Fibroblast of skin of scalp (primary cell): ENCODE measurements at places on chromosomes 11 and 22.

DNA sequence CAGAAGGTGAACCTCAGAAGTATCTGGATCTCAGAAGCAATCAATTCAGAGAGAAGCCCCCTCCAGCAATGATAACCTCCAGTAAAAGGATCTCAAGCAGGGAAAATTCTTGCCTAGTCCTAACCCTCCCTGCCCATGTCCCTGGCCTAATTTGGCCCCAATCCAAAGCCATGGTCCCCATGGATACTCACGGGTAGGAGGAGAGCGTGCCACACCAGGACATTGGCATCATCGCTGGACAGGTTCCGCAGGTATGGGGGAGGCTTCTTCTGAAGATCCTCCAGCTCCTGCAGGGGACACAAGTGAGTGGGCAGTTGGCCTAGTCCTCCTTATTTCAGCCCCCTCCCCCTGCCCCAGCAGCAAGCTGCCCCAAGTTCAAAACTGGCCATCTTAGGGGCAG is 7.3 kb downstream of the UBE2L6 start:
- DNase-seq: no peak

DNA sequence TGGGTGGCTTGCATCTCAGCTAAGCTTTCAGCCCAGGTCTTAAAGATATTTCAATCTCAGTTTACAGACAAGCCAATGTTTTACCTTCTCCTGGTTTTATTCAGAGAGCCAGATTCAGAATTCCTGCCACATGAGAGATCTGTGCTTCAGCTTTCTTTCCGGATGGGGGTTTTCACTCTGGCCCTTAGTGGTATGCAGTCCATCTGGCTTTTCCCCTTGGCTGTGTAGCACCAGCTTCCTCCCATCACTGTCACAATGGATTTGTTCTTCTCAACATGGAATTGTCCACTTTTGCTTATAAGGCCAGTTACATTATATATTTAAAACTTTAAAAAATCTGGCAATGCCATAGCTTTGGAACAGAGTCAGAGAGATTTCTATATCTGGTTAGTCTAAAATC is 303.9 kb downstream of the ETS1 start:
- peak; percentile 22 for DNase-seq

DNA sequence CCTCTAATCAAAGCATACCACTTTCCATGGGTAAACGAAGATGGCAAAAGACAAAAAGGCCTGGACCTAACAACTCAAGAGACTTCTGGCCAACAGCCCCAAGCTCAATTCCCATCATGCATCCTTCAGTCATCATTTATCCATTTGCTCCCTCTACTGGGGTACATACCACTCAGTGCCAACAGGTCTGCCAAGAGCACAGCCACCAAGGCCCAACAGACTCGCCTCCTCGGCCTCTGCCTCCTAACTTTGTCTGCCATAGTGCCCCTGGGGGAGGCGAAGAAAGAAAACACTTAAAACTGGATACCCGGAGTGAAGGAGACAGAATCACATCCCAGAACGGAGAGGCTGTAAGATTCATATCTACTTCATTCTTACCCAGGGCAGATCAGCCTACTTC is 1.1 kb downstream of the HYOU1 start:
- DNase-seq: peak; percentile 50

DNA sequence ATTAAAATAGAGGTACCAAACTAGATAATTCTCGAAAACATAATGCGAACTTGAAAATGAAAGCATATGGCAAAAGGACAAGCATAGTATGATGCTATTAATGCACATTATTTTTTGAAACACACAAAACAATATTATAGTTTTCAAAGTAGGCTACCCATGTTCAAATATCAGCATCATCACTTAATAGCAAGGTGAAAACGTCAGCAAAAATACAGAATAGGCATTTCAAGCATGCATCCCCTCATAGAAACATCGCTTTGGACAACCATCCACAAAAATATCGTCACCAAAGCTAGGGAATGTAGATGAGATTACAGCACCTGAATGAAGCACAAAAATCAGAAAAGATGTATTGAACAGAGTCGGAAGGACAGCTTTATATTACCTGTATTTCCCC is 814.5 kb upstream of the LRRC4C start:
- no peak for DNase-seq

GRCh38 chr11:11157185-11157584 is 195.9 kb downstream of the CSNK2A3 start:
- DNase-seq: peak; percentile 49

- DNase-seq: no peak
Observed at GRCh38 chr11:114401311-114401710, 845 bp downstream of the RBM7 start.

DNA sequence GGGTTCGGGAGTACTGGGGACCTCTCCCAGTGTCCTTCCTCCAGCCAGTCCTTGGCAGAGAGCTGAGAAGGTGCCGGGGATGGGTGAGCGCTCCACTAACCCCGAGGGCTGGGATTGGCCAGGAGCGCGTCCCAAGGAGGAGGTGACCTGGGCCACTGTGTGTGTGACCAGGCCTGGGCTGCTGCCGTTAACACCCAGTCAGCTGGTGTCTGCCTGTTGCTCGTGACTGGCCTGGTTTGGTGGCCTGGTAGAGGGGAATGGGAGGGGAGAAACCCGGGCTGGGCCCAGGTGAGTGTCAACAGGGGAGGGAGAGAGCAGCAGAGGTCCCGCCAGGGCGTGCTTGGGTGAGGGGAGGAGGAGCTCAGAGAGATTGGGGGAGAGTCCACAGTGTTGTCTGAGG is 29.9 kb upstream of the GRAMD4 start:
- DNase-seq: no peak

DNA sequence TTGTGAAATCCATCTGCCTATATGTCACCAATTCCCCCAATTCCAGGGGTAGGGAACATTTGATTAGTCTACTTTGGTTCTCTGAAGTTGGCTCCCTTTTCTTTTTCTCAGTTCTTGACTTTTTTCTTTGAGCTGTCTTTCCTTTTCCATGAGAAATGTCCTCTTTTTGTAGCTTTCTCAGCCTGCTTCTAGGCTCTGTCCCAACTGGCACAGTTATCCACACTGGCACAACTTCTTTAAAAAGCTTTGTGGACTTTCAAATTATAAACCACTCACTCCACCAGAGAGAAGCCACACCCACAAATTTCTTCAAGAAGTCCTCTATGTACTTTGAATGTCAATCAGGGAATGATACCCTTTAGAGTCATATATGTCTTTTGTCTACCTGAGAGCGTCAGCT is 100.5 kb downstream of the TTC17 start:
- no peak for DNase-seq

DNA sequence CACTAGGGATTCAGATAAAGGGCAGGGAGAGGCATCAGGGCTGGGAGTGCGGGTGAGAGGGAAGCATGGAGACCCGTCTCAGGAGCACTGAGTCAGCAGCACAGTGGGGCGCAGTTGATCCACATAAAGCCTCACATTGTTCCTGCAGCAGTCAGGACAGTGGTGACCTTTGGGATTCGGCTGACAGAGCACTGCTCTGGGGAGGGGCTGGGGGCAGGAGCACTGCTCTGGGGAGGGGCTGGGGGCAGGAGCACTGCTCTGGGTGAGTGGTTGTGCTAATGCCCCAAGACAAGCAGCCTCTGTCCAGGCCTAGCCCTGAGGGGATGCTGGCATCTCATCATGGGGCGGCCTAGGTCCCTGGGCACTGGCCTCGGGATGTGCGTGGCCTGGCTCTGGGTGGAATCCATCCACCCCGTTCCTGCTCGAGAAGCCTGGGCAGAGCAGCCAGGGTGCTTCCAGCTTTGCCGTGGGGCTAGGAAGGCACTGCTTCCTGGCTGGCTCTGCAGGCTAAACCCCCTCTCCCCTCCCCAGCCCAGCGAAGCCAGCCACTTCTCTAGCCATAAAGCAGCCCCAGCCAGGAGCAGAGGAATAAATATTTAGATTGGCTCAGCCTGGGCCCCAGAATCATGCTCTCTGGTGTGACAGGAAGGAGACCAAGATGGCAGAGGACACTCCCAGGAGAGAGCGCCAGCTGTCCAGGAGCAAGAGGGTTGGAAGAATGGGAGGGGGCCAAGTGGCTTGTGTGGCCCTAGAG is 7.3 kb downstream of the OAF start:
- no peak for DNase-seq

DNA sequence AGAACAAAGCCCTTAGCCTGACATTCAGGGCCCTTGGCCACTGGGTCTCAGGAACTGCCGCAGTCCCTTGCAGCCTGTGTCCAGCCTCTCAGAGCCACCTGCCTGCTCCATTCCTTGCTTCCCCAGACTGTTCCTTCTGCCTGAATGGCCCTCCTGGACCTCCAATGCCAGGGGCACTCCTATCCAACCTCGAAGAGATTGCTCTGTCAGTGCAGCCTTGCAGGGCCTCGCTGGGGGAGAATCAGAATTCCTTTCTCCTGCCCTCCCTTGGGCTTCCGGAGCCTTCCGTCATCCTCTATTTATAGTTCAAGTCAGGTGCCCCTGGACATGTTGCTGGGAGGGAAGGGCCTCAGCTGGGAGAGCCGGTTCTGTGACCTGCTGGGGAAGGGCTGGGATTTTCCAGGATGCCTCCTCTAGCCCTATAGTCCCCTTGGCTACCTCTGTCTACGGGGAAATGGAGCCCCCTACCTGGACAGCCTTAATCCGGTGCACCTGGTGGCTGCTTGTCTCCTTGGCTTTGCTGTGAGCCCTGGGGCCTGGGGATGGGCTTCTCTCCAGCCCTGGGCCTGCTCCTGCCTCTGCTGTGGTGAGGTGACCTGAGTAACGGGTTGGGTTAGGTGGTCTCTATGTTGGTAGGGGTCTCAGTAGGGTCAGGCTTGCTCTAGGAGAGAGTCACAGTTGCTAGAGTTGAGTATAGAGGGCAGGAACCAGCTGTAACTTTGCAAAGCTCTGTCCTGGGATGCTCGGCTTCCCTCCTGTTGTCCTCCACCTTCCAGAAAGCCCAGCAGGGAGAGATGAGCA is 45.9 kb upstream of the SYT7 start:
- no peak for DNase-seq

GRCh38 chr22:41833369-41834004 is 582 bp downstream of the SREBF2 start:
- DNase-seq: no peak

DNA sequence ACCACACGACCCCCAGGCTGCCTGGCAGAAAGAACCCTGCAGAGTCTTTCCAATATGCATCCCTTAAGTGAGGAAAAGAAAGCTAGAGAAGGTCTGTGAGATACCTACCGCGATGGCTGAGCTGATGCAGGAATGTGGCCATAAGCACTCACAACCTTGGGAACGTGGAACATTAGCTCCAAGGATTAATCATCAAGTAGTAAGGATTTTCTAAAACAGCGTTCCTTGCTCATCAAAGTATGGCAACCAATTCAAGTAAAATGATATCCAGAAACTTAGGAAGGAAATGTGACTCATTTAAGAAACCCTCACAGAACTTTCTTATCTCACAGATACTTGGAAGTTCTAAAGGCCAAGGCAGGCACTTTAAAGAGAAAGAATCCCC is 12.8 kb downstream of the PACSIN2 start:
- peak; percentile 77 for DNase-seq

- DNase-seq: no peak
Observed at GRCh38 chr11:19672586-19673206, 39.9 kb upstream of the NAV2 start.

- DNase-seq: no peak
Observed at GRCh38 chr22:49291169-49291568, 536.5 kb downstream of the BRD1 start.

DNA sequence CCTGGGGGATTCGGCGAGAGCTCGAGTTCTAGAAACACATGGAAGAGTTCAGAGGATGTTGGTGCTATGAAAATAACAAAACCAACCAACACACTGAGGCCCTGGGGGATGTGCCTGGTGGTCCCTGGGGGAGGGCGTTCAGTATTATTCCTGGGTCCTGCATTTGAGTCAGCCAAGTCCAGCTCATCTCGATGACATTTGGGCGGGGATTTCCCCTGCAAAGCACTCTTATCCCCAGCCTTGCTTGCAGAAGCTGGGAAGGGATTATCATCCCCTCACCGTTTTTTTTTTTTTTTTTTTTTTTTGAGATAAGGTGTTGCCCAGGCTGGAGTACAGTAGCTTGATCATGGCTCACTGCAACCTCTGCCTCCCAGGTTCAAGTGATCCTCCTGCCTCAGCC is 2.1 kb upstream of the SMIM38 start:
- DNase-seq: peak; percentile 76

DNA sequence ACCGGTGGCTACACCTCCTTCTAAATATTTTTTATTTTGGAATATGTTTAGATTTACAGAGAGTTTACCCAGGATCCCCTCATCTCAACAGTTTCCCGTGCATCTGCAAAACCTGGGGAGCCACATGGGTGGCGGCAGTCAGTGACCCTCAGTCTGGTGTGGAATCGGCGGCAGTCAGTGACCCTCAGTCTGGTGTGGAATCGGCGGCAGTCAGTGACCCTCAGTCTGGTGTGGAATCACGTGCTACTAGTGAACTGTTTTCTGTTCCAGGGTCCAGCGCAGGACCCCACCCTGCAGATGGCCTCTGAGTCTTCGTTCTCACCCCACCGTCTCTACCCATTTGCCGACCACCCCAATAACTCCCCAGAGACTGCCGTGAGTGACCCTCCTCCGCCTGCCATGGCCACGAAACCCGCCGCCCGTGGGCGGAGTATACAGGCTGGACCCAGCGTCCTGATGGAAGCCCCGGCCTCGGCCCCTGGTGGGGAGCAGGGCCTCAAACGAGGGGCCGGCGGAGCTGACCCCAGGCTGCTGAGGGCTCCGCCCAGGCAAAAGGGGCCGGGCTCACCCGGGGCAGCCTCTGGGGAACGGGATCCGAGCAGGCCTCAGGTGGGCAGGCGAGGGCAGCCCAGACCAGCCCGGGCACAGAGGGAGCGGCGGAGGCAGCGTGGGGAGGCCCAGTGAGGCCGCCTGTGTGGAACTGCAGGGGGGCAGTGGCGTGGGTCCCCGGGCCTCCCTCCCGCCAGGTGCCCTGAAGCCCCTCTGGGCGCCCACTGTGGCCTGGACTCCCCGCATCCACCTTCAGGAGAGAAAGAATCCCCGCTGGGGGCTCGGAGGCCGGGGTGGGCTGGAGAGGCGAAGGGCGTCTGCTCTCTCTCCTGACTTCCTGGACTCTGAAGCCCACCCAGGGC is 2.5 kb downstream of the IL17REL start:
- no peak for DNase-seq

- no peak for DNase-seq
Observed at GRCh38 chr11:101049123-101049522, 80.5 kb downstream of the PGR start.

DNA sequence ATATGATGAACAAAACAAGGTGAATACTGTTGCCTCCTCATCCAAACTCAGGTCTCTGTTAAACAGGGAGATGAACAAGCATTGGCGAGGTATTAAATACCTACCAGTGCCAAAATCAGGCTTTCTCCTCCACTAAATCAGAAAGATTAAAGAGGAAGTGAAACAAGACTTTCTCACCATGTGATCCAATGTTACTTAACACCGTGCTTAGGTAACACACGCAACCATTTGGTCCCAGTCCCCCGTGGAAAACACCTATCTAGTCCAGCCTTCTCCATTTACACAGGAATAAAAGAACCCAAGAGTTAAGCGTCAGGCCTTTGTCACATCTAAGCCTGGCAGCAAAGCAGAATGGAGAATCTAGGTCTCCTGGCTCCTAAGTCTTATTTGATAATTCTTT is 34.5 kb downstream of the TENM4 start:
- no peak for DNase-seq

DNA sequence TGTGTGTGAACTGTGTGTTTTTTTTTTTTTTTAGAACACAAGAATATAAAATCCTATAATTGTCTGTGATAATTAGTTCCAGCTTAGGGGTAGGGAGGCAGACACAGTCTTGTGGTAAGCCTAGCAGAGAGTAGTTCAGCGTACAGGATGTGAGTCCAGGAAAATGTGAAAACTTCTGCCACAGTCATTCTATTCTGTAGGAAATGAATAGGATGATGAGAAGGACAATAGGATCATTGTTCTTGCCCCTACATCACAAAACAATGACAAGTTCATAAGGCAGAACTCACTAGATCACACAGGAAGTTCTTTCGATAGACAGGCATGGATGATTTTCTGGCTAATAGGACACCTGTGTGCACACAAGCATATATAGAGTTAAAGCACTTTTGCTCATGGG is 132.2 kb downstream of the NAV2 start:
- no peak for DNase-seq
